ENCODE measurements at places on chromosomes 12 and 14.
A peak's percentile ranks its signal among the peaks of the same experiment; 100 is the strongest.

- no peak for DNase-seq
These were observed 110.9 kb downstream of the PPP2R5E start for GRCh38 chr14:63432228-63432627.

DNA sequence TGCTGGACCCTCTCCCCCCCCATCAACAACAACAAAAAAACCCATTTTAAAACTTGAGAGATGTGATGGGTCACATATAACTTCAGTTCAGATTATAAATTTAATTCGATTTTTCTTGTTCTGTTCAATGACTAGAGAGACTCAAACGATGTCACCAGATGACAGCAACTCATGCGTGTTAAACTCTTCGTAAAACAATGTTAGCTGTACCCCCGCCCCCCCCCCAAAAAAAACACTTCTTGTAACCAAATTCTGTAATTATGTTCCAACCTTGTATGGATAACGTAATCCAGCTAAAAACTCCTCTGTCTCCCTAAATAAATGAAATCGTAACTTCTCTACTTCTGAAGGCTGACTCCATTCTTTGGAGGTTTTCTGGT lies 614 bp upstream of the NACA start:
- DNase-seq, result no peak

GRCh38 chr14:78683981-78684380 lies 513.8 kb downstream of the NRXN3 start:
- peak; percentile 13 for DNase-seq

GRCh38 chr14:54094765-54095164 lies 138.1 kb upstream of the BMP4 start:
- no peak for DNase-seq

DNA sequence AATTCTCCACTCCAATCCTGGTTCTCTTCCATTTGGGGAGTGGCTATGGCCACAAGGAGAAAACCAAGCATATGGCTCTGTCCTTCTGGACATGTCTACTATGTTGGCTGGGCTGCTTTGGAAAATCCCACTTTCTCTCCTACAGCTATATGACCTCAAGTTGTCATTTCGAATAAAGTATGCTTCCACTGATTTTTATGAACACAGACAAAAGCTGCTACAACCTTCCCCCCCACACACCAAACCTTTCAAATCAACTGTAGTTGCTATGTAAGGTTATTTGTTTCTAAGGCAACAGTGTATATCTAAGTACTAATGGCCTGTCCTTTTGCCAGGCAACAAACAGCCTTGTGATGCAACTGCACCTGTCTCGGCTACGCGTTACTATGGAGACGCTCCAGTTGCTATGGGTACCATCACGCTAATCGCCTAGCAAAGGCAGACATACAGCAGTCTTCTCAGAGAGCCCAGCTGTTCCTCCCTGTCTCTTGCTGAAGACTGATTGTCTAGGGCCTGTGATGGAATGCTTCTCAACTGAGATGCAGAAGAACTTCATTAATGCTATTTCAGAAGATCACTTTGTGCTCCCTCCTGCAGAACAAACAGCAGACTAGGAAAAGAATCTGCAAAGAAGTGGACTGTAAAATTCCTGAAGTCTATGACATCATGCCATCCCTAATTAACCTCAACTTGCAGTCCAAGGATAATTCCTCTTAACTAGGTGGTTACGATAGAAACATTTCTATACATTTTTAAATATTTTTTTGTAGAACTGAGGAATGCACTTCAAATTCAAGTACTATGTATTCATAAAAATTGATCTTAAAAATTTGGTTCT lies 67.6 kb downstream of the FOXN3 start:
- DNase-seq, result no peak

DNA sequence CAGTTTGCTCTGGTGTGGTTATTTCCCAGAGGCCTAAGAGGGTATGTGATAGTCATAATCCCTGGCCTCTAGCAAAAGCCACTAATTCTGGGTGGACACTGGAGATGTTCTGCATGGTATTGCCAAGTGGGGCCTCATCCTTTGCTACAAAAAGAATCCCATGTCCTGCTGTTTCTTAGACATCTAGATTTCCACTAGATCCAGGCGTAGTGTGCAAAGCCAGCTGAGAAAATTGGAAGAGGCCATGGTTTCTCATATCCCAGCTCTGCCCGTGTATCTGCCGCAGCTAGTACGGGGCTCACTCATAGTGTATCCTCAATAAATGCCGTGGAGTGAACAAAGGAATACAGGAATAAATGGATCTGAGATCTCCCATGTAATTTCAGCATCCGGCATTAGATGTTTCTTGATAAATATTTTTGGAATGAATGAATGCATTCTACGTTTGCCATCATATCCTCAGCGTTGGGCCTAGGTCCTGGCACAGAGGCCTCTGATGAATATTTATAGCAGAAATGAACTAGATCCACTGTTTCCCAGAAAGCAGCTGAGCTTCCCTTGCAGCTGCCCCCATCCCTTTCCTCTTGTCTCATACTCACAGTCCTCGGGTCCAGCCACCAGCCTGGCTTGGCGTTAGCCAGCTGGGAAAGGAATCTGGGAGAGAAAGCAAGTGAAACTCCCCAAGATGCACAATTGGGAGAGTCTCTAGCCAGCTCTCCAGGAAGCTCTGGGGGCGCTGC lies 76.3 kb upstream of the NOS1 start:
- no peak for DNase-seq

DNA sequence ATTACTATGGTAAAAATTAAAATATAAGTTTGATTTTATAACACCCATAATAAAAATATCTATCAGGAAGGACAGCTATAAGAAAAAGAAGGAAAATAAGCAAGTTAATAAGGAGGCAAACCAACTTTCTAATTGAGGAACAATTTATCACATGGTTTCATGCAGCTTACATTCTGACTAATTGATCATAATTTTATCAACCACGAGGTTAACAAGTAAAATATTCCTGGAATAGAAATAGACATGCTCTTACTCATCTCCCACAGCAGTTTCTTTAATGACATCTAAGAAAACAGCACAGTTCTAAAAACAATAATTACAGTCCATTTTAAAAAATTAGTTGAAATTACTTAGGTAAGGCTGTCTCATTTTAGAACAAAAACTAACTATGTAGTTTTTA lies 130.8 kb upstream of the KRR1 start:
- no peak for DNase-seq

GRCh38 chr12:108837680-108838079 lies 19.7 kb downstream of the SSH1 start:
- no peak for DNase-seq

DNA sequence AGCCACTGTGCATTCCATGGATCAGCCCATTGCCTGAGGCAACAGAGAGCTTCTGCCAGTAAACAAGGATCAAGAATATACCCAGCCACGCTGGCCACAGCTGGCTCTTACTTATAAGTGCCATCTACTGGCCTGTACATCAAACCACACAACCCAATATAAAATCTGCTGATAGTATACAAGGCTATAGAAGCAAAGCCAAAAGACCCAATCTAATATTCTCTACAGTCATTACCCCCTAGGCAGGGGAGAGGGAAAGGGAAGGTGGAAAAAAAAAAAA lies 4.4 kb upstream of the FAM186B start:
- no peak for DNase-seq

- no peak for DNase-seq
These were observed 71.0 kb upstream of the NELL2 start for GRCh38 chr12:44947163-44947562.

- peak; percentile 79 for DNase-seq
These were observed at the start of gene LBHD2 for GRCh38 chr14:103084021-103084919. Gene LBHD2, plus strand, starts transcription at chr14:103084210. Its CDS starts 1,803 bp downstream, at chr14:103086013.

DNA sequence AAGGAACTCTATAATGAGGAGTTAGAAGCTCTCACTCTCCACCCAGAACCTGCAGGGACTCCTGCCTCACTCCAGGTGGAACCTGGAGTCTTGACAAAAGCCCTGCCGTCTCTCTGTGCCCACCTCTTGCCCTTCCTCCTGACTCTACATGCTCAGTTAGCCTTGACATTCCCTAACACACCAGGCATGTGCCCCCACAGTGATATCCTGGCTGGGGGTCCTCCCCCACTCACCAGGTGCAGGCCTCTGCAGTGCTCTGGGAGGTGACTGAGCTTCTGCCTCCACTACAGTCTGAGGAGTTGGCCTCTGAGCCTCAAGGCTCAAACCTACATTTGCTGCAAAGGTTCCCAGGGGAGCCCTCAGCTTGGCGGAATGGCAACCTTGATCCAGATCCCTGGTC lies 300.7 kb downstream of the ADGRD1 start:
- DNase-seq, result no peak

- no peak for DNase-seq
These were observed 91.8 kb upstream of the TMEM260 start for GRCh38 chr14:56487761-56488160.

GRCh38 chr12:9668161-9669018 lies 1.1 kb upstream of the CLEC2D start:
- no peak for DNase-seq

DNA sequence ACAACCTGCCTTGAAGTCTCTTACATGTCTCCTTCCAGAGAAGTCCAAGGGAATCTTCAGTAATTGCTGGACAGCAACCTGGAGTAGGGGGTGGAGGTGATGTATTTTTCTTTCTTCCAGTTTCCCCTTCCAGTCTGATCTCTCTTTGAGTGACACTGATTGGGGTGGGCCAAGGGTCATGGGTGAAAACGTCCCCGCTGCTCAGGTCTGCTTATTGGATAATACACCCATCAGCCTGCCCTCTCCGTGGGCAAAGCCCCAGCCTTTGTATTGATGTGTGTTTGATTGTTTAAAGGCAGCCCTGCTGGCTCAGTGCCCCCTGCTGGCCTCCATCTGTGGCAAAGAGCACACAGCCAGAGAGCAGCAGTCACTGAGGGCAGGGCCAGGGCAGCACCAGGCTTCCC lies 35.7 kb upstream of the ATP2A2 start:
- peak; percentile 85 for DNase-seq

DNA sequence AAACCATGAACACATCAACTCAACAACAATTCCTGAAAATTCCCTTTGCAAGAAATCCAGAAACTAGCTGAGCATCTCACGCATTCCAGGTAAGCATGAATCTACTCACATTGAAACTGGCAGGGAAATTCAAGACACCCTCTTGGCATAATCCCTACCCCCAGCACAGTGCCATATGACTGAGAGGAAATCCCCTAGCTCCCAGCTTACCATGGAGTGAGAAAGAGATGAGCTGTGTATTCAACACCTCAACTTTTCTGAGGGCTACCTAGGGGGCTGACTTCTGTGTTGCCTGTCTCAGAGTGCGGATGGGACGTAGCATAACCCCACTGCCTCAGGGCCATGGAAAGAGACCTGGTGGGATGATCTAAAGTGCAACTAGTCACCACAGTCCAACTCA lies 37.7 kb upstream of the GPR132 start:
- DNase-seq, result no peak

GRCh38 chr12:15193946-15194345 lies 27.3 kb downstream of the RERG start:
- no peak for DNase-seq

DNA sequence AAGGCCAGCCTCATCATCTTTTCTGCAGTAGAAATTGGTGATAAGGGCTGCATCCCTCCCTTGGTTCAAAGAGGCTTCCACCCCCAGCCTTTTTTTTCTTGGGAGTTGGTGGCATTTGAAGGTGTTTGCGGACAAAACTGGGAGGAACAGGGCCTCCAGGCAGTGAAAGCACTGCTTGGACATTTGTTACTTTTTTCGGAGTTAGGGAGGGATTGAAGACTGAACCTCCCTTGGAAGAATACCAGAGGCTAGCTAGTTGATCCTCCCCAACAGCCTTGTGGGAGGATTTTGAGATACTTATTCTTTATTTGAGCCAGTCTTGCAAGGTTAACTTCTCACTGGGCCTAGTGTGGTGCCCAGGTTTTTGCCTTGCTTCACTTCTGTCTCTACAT lies 3.2 kb downstream of the PABPN1 start:
- DNase-seq, result no peak

- DNase-seq, result peak; percentile 65
These were observed 40.9 kb downstream of the CCDC85C start for GRCh38 chr14:99562856-99563748.

- DNase-seq, result no peak
These were observed 3.5 kb downstream of the CMTM5 start for GRCh38 chr14:23380197-23380914.

DNA sequence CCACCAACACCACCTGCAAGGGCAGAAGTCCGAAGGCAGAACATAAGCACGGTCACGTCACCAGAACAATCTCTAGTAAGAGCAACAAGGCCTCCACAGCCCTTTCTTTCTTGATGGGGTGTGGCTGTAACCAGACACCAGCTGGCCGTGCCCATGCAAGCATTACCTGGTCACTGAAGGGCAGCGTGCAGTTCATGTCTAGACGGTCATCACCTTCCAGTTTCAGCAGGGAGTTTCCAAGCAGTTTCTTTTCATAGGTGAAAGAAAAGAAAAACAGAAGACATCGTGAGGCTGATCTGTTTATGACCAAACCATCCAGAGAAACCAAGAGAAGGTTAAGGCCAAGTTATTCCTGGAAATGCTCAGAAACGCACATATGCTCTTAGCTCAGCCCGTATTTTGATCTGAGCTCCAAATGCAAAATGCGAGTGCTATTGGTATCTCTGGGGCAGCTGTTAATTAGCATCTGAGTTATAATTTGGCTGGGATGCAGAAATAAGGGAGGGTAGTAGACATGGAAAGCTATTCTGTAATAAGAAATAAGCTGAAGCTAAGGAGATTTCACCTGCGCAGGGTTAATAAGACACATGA lies 42.5 kb downstream of the PRKAB1 start:
- DNase-seq, result peak; percentile 9

All from left lung (tissue), 14 donors.